ENCODE measurements at places on chromosomes 13 and 19.

DNA sequence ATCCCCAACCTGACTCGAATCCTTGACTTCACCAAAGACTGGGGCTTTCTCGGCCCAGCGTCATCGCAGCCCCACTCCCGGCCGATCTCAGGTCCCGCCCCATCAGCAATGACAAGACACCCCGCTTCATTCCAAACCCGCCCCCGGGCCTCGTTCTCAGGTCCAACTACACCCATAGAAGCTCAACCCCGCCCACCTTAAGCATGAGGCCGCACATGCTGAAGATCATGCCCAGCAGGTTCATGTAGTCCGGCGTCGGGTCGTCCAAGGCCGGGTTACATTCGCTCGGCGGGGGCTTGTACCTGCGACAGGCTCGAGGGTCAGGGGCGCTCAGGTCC lies 2.3 kb downstream of the WDR83 start:
- DNase-seq: peak; percentile 74

- DNase-seq: no peak
Observed at GRCh38 chr13:70960841-70961443, 852.7 kb upstream of the KLHL1 start.

DNA sequence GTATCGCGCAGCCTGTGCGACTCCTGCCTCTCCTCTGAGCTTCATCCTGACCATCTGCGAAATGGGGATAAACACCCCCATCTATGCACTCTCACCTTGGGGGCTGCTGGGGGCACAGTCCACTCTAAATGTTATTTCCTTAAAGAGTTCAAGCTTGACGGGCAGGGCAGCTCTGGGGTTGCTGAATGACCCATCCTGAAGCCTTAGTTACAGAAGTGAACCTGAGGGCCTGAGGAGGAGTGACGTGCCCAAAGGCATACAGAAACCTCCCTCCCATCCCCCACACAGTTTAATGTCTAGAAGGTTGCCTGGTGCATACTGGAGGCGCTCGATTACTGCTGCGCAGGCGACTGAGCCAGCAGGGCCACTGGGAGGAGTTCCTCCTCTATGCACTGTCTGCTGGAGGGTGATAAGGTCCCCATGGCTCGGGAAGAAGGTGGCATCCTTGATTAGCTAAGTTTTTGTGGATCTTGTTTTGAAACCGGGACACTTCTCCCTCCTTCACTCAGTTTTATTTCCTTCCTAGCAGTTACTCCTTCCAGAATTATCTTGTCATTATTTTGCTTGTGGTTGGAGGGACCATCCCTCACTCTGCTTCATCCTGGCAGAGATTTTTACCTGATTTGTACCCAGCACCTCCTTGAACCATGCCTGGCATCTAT lies 572 bp upstream of the FKBP8 start:
- peak; percentile 58 for DNase-seq

DNA sequence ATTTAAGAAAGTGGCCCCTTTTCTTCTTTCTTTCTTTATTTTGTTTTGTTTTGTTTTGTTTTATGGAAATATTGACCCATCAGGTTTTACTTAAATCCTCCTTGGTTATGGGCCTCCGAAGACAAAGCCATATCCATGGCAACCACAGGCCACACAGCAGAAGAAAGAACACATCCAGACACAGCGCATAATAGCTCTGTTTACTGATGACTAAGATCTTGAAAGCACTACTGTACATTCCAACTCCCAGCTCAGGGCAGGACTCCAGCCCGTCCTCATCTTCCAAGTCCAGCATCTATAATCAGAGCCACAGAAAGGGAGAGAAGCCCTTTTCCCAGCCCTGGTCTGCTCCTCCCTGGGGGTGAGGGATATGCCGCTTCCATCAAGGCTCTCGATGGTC lies 84.3 kb downstream of the NUFIP1 start:
- DNase-seq: peak; percentile 28

- no peak for DNase-seq
Observed at GRCh38 chr19:49428547-49429451, 3.6 kb downstream of the GFY start.

- DNase-seq: no peak
Observed at GRCh38 chr13:99022941-99023340, 45.1 kb upstream of the DOCK9 start.

- DNase-seq: no peak
Observed at GRCh38 chr13:21898459-21898858, 227.6 kb downstream of the FGF9 start.

DNA sequence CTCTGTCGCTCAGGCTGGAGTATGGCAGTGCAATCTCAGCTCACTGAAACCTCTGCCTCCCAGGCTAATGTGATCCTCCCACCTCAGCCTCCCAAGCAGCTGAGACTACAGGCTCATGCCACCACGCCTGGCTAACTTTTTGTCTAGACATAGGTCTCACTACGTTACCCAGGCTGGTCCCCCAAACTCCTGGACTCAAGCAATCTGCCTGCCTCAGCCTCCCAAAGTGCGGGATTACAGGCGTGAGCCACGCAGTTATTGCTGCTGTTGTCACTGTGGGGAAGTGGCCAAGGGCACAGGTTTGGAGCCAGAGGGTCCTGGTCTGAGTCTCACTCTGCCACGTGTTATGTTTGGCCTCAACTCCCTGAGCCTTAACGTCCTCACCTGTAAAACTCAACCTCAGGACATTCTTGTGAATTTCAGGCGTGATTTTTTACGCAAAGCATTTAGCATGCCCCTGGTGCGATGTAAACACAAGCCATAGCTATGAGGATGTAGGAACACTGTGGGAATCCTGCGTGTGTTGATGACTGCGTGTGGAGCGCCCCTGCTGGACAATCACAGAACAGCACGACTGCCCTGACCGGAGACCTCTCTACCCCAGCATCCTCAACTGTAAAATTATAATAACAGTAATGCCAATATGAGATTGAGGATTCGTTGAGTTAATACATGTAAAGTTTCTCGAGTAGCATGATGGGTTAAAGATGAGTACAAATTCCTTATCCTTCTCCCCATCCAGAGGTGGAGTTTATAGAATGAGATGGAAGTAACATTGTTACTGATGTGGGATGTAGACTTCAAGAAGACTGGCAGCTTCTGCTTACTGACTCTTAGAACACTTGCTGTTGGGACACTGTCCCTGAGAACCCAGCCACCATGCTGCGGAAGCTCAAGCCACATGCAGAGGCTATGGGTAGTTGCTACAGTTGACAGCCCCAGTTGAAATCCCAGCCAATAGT lies 41.8 kb upstream of the PNMA8B start:
- DNase-seq: peak; percentile 58
